Peyer's patch (tissue), 4 donors: ENCODE measurements at places on chromosomes 5 and 9. TPM values are rescaled to one million over a fixed set of nuclear protein-coding genes. Genes with fewer than 3 reads are reported as not detected.

DNA sequence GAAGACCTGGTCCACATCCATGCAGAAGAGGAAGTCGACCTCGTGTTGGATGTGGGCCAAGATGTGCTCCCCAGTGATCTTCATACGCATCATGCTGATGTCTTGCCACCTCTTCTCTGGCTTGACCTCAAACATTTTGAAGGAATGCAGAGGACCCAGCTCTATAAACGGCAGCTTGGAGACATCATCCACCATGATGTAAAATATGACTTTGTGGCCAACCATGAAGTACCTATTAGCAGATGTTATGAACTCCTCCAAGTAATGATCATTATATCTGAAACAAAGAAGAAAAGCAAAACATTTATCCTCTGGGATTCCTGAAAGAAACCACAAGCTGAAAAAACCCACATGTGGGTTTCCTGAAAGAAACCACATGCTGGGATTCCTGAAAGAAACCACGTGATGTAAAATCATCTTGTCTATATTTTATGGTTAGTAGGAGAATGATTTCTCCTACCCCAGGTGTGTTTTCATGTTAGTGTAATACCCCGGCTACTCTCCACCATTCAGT is 52.3 kb downstream of the GGTA1 start:
- no peak for DNase-seq

DNA sequence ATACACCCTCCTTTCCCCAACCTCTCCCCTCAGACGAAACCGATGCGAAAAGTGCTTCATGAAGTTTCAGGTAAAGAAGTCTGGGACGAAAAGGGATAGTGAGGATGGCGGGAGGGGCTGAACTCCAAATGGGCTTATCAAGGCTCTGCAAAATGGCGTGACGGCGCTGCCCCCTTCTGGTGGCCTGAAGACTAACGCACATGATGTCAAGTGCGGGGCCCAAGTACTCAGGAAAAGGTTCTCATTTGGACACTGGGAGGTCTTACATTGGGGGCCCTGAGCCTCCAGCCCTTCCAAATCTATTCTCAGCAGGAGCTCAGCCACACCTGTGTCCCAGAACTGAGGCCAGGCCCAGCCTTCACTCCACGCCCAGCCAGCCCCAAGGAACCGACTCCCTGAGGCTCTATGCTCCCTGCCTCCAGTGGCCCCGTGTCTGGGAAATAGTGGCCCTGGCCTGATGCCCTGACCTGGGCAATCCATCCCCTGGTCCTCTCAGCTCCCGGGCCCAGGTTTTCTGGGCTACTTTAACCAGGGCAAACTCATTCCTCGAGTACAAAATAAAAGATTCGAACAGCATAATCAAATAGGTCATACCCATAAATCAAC is 119.9 kb downstream of the KCNIP1 start:
- no peak for DNase-seq

DNA sequence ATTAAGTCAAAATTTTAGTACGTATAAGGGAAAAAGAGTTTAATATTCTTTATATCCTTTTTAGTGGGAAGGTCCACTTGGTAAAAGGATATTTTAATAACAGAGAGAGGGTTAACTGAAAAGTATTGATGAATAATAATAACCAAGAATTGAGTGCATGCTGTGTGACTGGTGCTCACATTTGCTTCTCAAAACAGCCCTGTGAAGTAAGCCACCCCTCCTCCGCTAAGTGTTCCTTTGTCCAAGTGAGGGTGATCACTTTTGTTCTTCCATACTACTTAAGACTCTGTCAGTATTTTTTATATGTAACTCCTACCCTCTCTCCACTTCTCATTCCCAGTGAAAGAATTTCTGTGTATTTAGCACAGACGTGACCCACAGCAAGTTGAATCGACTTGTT is 51.5 kb downstream of the SLC44A1 start:
- DNase-seq: no peak

RNF130 gene
- 29.7 TPM for total RNA-seq

GRCh38 chr9:98255578-98256296 is at the start of gene TBC1D2:
TBC1D2 (minus strand) TSS chr9:98255649; CDS start chr9:98255541, 108 bp downstream.
- peak; percentile 99 for DNase-seq

DNA sequence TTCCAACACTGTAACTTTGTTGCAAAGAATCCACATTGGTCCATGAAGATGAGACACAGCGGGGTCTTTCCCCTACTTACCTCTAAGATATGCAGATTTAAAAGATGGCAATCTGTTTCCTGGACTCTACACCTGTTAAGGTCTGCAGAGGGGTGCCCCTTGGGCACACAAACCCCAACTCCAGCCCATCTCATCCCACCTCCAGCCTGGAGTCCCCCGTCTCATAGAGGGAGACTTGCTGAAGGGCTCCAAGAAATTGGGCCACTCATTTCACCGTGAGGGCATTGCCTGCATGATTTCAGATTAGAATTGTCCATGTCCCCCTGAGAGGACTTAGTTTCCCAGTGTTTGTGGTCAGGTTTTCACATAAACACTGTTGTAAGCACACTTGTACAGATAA is 365.7 kb downstream of the IRX2 start:
- no peak for DNase-seq

DNA sequence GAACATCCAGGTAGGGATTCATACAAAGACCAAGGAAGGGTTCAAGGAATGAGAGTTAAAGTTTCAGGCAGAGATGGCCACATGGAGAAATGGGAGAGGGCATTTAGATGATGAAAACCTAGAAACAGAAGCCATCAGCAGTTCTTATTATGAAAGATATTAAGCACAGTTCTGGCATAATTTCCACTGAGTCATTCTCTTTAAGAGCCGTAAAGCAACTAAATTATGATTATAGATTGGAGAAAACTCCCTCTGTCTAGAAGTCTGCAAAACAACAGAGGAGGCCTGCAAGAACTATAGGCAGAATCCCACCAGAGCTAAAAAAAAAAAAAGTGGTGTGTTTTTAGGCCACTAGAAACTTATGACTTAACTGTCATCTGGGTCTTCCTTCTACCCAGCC is 157.1 kb upstream of the MPDZ start:
- no peak for DNase-seq

- DNase-seq: no peak
These were observed 69.7 kb downstream of the PIK3R1 start for GRCh38 chr5:68285075-68285840.

GRCh38 chr9:36791222-36791950 is 218.7 kb downstream of the MELK start:
- DNase-seq: no peak

- no peak for DNase-seq
These were observed 179.0 kb upstream of the MOCS2 start for GRCh38 chr5:53288511-53288910.

DNA sequence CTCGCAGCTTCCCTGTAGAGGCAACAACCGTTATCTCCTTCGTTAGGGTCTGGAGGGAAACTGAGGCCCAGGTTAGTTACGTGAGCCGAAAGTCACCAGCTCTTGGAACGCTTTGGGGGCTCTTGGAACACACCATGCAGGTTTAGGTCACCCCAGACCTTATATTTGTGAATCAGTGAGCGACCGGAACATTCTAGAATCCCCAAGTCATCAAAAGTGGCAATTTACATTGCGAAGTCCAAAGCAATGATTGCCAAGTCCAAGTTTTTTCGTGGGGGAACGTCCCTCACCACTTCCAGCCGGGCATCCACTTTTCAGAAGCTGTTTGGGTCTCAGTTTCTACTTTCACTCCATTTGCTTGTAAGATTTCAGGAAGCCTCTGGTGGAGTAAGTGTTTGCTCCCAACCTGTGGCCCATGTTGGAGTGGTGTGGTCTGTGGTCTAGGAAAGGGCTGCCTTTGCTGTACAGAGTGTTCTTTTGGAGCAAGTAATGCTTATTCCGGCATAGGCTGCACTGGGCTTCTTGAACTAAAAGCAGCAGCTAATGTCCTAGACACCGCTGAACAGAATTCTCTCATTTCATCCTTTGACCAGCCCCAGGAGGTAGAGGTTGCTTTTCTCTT is 32.8 kb upstream of the SPRY4 start:
- DNase-seq: peak; percentile 51

GRCh38 chr5:131634666-131634995 is 398 bp downstream of the RAPGEF6 start:
- DNase-seq: peak; percentile 66

GOLGA1 gene
- total RNA-seq: 52.8 TPM

DNA sequence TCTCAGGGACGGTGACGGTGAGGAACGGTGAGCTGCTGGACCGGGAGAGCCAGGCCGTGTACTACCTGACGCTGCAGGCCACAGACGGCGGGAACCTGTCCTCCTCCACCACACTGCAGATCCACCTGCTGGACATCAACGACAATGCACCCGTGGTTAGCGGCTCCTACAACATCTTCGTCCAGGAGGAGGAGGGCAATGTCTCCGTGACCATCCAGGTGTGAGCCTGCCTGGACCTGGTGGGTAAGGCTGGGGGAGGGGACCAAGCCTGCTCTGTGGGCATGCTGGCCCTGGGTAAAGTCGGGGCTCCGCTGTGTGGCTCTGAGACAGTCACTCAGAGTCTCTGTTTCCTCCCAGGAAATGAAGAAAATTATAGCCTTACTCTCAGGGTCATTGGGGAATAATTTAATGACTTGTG is 29.3 kb downstream of the CDHR2 start:
- DNase-seq: peak; percentile 66

IL9 gene
- total RNA-seq: not detected

DNA sequence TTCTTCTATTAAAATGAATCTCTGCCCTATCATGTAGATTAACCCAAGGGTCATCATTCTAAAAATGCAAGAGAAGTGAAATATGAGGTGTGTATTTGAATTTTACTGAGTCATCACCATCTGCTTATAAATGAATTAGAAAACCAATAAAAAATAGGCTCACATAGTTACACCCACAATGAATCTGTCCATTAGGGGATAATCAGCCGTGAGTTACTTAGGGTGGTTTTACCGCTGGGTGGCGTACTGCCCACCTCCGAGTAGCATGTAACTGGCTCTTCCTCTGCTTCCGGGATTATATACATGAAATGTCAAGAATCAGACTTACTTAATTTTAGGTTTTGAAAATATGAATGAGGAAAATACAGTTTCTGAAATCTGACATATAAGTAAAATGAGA is 332.9 kb upstream of the CCNG1 start:
- no peak for DNase-seq

DNA sequence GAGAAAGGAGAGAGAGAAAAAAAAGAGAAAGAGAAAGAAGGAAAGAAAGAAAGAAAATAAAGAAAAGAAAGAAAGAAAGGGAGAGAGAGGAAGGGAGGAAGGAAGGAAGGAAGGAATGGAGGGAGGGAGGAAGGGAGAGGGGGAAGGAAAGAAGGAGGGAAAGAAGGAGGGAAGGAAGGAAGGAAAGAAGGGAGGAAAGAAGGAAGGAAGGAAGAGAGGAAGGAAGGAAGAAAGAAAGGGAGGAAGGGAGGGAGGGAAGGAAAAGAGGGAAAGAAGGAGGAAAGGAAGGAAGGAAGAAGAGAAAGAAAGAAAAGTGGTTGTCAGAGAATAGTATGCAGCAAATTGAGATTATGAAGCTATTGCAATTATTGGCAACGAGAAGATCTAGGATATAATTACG is 49.9 kb upstream of the NIPBL start:
- no peak for DNase-seq

FAM221B gene
- total RNA-seq: not detected

GRCh38 chr5:174998131-174998730 is 273.8 kb downstream of the MSX2 start:
- DNase-seq: no peak

SETD9 gene
- 11.7 TPM for total RNA-seq

FOXI1 gene
- not detected for total RNA-seq

NUTM2F gene
- not detected for total RNA-seq

- DNase-seq: no peak
These were observed 296.0 kb downstream of the ISL1 start for GRCh38 chr5:51679286-51679685.

- no peak for DNase-seq
These were observed 102.2 kb upstream of the FST start for GRCh38 chr5:53378190-53378589.

DNA sequence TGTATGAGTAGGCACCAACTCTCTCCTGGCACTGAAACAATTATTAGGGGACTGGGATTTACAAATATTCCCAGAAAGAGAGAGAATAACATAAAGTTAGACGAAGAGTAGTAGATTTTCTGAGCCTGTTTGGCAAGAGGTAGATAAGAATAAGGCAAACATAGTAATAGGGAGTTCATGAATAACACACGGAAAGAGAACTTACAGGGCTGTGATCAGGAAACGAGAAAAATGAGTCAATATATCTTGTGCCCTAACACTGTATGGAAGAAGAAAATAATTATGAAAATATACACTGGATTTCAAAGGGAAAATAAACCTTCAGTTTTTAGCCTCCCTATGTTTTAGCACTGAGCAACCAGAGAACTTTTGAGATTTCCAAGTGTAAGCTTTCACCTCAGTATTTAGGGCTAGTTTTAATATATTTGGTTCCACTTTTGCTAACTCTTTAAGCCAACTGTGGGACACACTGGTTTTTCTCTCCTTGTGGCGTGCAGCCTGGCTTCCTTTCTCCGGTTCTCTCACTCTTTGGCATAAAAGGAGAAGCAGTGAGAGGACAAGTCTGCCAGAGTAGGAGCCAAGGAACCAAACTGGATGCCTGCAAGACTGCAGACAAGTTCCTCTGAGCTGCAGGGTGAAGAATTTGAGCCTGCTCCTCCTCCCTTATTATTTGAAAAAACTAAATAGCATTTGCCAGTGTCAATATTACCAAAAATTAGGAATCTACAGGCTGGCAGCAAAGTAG is 6.6 kb upstream of the KCNN2 start:
- no peak for DNase-seq

DNA sequence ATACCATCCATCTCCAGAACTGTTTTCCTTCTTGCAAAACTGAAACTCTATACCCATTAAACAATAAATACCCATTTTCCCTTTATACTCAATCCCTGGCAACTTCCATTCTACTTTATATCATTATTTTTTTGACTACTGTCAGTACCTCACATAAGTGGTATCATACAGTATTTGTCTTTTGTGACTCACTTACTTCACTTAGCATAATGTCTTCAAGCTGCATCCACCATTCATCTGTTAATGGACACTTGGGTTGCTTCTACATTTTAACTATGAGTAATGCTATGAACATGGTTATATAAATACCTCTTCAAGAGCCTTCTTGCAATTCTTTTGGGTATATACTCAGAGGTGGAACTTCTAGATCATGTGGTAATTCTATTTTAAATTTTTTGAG is 11.6 kb upstream of the TYRP1 start:
- no peak for DNase-seq
